T-helper 17 cell (primary cell): ENCODE measurements at places on chromosomes 6 and 20.

DNA sequence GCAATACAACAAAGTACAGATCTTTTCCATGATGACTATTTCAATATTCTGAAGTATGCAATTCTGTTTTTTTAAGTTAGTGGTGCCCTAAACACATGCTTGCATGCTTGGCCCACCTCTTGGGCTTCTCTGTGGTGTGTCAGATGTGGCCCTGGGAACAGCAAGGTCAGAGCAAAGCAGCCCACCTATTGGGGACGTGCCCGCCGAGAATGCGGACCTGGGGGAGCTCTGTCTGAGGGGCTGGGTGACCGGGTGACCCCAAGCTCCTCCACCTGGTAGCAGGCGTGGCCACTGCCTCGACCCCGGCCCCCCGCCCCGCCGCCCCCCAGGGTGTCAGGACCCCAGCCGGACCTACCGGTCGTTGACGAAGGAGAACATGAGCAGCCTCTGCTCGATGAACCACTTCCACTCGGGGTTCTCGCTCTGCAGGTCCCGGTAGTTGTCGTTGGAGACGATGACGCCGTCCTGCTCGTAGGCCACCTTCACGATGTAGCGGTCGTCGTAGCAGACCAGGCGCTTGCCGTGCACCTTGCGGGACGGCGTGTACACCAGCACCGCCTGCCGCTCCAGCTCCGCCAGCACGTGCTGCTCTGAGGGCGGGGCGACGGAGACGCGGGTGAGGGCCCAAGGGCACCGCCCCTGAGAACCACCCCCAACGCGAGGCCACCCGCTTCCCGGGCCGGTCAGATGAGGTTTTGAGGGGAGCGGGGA is 28.3 kb downstream of the ZC3H12D start:
- no peak for DNase-seq

- DNase-seq, result no peak
These were observed 307.4 kb downstream of the EYA4 start for GRCh38 chr6:133548423-133549159.

DNA sequence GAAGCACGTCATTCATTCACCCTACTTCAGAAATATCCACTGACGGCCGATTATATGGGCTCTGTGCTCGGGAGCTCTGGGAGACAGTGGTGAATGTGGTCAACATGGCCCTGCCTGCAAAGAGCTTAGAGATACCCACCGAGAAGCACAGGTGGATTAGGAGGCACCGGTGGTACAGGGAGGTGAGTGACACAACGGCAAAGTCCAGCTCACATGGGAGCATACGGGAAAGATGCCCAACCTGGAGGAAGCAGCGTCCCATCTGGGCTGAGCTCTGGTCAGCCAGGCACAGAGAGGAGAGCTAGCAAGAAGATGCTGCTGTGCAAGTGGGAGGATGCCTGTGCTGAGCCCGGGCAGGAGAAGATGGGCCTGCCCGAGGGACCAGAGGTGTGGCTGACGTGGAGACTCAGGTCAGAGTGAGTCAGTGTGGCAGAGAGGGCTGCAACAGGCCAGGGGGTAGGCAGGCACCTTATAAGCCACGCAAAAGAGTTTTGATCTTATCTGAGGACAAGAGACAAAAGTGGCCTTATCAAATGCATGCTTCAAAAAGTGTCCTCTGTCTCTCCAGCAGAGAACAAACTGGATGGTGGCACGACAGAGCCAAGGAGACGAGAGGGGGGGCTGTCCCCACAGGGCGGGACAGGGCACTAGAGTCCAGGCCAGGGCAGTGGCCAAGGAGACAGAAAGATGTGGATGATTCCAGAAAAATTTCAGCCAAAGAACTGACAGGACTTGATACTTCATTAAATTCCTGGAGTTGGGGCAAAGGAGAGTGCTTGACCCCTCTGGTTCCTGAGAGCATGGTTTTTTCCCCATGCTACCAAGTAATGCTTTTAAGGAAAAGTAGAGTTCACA is 214.6 kb upstream of the SNX9 start:
- DNase-seq, result no peak

DNA sequence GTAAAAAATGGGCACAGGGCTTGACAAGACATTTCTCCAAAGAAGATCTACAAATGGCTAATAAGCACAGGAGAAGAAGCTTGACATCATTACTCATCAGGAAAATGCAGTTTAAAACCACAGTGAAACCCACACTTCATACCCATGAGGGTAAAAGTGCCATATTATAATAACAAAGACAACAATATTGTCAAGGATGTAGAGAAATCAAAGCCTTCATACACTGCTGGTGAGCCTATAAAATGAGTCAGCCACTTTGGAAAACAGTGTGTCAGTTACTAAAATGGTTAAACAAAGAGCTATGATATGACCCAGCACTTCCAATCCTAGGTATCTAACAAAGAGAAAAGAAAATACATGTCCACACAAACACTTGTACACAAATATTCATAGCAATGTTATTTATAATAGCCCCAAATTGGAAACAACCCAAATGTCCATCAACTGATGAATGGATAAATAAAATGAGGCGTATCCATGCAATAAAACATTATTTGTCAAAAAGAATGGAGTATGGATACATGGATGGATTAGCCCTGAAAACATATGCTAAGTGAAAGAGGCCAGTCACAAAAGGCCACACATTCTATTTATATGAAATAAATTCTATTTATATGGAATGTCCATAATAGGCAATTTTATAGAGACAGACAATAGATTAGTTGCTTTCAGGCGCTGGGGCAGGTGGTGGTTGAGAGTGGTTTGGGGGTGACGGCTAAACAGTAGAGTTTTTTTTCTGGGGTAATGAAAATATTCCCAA is 11.5 kb upstream of the IL20RA start:
- DNase-seq, result no peak

DNA sequence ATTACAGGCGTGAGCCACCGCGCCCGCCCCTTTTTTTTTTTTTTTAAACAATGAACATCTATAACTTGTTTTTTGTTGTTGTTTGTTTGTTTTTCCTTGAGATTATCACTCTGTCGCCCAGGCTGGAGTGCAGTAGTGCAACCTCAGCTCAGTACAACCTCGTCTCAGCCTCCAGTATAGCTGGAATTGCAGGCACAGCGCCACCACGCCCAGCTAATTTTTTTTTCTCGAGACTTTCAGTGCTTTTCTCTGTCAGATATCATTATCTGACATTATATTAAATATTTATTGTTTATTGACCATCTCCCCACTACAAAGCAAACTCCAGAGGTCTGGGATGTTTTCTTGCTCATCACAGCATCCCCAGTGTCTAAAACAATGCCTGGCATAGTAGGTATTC is 2.3 kb upstream of the DLK2 start:
- DNase-seq, result no peak

DNA sequence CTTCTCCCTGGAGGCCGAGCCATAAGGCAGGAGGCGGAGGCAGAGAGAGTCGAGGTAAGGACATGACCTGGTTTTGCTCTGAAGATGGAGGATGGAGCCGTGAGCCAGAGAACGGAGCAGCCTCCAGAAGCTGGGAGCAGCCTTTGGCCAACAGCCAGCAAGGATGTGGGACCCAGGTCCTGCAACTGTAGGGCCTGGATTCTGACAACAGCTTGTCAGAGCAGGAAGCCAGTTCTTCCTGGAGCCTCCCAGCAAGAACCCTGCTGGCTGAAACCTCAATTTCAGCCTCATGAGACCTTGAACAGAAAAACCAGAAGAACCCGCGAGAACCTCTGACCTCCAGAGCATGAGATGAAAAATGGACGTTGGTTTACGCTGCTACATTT is 13.4 kb upstream of the MRGBP start:
- no peak for DNase-seq

DNA sequence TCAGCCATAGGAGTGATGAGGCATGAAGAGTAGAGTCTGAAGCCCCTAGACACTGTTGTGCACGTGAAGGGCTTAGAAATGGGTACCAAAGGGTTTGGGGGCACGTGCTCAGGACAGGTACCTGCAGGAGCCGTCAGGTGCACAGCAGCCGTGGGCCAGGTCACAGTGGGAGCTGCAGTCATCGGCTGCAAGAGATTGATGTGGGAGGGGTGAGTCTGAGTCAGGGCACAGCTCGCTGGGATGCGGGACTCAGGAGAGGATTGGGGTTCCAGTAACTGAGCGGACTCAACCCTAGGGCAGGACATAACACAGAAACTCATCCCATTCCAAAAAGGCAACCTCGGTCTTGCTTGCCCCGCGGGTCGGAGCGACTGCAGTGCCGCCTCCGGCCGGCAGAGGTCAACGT is 1.1 kb downstream of the DLK2 start:
- peak; percentile 53 for DNase-seq

GRCh38 chr20:11810311-11811083 is 107.2 kb upstream of the BTBD3 start:
- DNase-seq, result no peak
